ENCODE measurements at places on chromosomes 1 and 21. TPM values are rescaled to one million over a fixed set of nuclear protein-coding genes. Genes with fewer than 3 reads are reported as not detected.

OR2T3 gene
- not detected for total RNA-seq

GRCh38 chr1:66182551-66183178 is 351.3 kb upstream of the SGIP1 start:
- DNase-seq = no peak

DNA sequence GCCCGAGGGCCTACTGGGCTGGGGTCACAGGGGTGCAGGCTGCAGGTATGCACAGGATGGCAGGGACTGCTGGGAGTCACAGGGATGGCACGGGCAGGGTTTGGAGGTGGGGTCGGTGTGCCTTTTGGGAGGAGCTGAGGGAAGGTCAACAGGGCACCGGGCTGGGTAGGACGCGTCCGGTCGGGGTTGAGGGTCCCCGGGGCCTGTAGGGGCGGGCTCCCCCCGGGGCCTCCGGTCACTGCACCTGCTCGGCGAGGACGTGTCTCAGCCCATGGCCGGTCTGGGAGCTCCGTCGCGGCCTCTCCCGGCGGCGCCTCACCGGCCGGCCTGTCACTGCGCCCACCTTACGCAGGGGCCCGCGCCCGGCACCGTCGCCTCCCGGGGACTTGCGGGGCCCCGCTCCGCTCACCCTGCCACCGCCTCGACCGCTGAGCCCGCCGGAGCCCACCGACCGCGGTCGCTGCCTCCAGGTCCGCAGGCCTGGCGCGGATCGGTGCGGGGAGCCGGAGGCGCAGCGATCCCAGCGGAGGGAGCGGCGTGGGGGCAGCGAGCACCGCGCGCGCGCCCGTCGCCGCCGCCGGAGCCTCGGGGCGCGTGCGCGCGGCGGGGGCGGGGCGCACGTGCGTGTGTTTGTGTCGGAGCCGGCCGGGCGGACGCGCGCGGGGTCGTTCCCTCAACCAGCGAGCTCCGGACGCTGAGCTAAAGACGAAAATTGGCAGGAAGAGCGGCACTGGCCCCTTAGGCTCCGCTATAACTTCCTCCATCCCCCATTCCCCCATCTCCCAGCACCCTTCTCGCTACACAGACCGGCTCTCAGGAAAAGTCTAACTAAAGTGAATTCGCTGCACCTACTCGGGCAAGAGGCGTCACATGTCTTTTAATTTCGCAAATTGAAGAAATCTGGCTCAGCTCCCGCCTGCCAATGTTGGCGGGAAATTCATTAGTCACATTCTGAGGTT is at the start of gene AMIGO1:
TSS of gene AMIGO1 (minus strand) at position 552 of the 959 bp plus-strand sequence. CDS start 815 bp downstream, outside the sequence.
- no peak for DNase-seq

AHCTF1 gene
- total RNA-seq = 23.1 TPM

NIBAN1 gene
- 72.8 TPM for total RNA-seq

GRCh38 chr1:55504306-55504731 is 289.2 kb upstream of the USP24 start:
- DNase-seq = no peak

- peak; percentile 90 for DNase-seq
Measured at GRCh38 chr1:115189814-115190539, 100.7 kb upstream of the TSPAN2 start.

DNA sequence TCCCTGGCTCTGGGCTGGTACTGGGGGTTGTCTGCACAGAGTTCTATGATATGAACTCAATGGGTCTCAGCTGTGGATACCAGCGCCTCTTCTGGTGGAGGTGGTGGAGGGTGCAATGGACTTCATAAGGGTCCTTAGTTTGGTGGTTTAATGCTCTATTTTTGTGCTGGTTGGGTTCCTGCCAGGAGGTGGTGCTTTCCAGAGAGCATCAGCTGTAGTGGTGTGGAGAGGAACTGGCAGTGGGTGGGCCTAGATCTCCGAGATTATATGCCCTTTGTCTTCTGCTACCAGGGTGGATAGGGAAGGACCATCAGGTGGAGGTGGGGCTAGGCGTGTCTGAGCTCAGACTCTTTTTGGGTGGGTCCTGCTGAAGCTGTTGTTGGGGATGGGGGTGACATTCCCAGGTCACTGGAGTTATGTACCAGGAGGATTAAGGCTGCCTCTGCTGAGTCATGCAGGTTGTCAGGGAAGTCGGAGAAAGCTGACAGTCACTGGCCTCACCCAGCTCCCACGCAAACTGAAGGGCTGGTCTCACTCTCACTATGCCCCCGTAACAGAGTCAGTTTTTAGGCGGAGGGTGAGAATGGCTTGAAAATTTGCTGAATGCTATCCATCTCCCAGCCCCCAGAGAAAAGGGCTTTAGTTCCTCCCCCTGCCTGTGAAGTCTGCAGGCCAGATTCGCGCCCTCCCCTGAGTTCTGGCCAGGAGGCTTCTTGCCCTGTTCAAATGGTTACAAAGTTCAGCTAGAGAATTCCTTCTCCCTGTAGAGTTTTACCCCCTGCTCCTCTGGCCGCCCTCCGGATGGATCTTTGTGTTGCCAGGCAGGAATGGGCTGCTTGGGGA is 902.9 kb downstream of the LTN1 start:
- DNase-seq = no peak

- no peak for DNase-seq
Measured at GRCh38 chr1:21586222-21586621, 77.0 kb downstream of the ALPL start.

EPHA8 gene
- total RNA-seq = not detected

GRCh38 chr21:40466893-40467483 is 380.0 kb downstream of the DSCAM start:
- DNase-seq = no peak

DNA sequence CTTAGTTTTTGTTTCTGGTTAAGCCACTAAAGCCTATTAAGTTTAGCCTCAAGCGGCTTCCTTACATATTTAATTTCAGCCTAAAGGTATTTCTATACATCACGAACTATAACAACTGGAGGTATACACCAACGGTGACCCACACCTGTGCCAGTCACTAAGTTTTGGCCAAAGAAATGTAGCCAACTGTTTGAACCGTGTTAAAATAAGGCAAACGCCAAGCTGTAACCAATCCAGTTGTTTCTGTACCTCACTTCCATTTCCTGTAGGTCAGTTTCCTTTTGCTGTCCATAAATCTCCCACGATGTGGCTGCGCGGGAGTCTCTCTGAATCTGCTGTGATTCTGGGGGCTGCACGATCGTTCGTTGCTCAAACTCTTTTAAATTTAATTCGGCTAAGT is 5.6 kb upstream of the ERO1B start:
- no peak for DNase-seq

- DNase-seq = no peak
Measured at GRCh38 chr1:244583358-244583982, 69.5 kb upstream of the DESI2 start.

DNA sequence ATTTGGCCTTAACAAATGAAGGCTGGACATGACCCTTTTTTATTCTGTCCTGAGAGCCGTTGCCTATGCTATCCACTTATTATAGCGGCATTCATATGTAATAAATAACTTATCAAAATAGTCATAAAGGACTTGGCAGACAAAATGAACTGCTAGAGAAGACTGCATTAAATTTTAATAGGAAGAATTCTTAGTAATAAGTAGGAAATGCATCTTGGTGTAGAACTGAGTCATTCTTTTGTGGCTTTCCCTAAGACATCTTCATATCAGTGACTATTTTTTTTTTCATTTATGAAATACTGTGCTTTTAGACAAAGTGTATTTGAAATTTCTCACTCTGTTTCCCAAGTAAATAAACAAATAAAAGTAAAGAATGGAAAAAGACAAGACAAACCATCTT is 45.6 kb downstream of the PBX1 start:
- no peak for DNase-seq

DNA sequence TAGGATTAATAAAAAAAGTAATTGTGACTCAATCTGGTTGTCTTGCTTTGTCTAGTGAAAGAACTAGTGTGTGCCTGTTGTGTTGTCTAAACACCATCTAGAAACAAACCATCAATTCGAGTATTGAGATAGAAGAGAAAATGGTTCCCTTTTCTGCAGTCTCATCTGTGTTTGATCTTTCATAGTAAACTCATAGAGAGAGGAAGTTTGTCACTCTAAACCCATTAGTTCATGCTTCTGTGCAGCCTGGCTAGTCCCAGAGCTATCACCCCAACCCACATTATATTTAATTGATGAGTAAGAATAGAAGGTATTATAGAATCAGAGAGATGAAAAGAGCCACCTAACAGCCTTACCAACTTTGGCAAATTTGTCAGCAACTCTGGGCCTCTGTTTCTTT is 99.5 kb downstream of the TGFB2 start:
- DNase-seq = no peak

DNA sequence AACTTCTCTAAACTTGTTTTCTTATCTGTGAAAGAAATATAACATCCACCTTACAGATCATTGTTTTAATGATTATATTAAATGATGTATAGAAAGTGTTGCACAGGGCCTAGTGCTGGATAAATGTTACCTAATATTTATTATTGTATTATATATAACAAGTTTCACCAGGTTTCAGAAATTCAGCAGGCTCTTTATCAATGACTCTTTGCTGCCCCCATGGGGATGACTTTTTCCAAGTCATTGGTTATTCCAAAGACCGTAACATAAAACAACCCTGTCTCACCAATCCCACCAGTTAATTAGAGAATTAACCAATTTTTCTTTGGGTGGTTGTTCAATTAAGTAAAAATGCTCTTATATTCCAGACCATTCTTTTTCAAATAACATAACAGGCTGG is 7.3 kb upstream of the DEDD start:
- no peak for DNase-seq

GRCh38 chr1:156293895-156294294 is 1.6 kb downstream of the GLMP start:
- no peak for DNase-seq

GRCh38 chr1:244419024-244419423 is 32.7 kb downstream of the ADSS2 start:
- no peak for DNase-seq

OR2L2 gene
- total RNA-seq = not detected

DNA sequence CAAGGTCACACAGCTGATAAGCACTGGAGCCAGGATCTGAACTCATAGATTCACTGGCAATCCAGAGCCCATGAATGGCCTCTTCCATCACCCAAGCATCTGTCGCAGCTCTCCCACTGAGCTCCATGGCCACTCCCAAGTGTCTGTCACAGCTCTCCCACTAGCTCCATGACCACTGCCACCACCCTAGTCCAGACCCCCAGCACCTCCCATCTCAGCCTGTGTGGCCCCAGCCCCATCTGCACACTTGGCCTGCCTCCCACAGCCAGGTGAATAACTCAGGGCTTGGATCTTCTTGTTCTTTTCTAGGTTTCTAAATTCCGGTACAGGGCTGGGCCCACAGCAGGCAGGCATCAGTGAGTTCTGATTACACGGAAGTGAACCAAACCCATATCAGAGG is 76.0 kb downstream of the GLIS1 start:
- DNase-seq = no peak

TAS1R2 gene
- not detected for total RNA-seq
